ENCODE measurements at places on chromosomes 12 and 14. TPM values are rescaled to one million over a fixed set of nuclear protein-coding genes. Genes with fewer than 3 reads are reported as not detected.

MOK gene
- total RNA-seq: 10.1 TPM

LPAR5 gene
- total RNA-seq: not detected

YEATS4 gene
- 14.1 TPM for total RNA-seq

ADAMTS20 gene
- total RNA-seq: not detected

TAS2R50 gene
- total RNA-seq: 1.8 TPM

CELA1 gene
- not detected for total RNA-seq

HOXC12 gene
- total RNA-seq: not detected

CDKN1B gene
- total RNA-seq: 36.3 TPM

ABCC9 gene
- 0.19 TPM for total RNA-seq

PPP4R4 gene
- total RNA-seq: 0.85 TPM

Data from endothelial cell of coronary artery (primary cell).